HS-5 (cell line): ENCODE measurements at places on chromosomes 4 and X.

DNA sequence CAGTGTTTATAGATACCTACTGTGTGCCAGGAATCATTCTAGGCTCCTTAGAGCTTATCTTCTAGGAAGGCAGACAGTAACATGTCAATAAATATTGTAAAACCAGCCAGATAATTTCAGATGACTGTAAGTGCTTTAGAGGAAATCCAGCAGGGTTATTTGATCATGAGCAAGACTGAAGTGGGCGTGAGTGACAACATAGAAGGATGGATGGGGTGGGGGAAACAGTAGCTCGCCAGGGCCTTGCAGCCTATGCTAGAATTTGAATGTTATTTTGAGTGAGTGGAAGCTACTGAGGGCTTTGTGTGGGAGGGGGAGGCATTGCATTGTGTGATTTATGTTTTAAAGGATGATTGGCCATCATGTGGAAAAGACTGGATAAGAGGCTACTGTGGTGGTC lies 6.7 kb downstream of the SRD5A3 start:
- no peak for DNase-seq

DNA sequence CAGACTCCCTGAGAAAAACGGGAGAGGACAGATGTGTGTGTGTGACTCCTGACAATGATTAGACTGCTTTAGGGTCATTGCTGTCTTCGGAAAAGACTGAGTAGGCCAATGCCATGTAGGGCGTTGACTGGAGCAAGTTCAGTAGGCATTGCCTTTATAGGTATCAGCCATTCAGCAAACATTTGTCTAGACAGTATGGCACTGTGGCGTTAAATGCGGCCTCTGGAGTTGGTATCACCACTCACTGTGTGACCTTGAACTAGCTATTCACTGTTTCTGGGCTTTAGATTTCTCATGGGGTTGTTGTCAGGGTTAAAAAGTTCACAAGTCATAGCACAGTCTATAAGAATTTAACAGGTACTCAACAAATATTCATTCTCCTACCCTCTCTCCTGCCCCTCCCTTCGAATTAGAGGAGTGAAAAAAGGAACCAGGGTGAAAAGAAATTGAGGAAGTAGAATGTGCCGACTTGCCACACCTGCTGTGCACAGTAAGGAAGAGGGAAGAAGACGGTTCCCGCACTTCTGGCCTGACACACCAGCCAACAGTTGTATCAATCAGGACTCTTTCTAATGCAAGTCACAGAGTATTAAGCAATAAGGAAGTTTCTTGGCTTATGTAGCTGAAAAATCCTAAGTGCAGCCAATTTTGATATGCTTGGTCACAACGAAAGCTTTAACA lies 83.2 kb upstream of the PLAC8 start:
- no peak for DNase-seq

DNA sequence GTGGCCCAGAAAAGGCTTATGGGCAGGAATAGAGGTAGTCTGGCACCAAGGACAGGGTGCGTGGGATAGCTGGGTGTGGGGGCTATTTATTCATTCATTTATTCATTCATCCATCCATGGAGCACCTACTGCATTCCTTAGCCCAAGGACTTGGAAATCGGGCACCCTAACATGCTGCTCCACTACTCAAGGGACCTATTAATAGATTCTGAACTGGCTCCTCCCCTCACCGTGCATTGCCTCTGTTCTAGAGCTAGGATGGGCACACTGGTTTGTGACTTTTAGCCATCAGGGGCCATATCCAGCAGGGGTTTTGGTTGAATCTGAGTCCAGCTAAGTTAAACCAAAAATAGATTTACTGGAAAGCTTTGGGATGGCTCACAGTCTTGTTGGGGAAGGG lies 30.6 kb upstream of the PJA1 start:
- no peak for DNase-seq

DNA sequence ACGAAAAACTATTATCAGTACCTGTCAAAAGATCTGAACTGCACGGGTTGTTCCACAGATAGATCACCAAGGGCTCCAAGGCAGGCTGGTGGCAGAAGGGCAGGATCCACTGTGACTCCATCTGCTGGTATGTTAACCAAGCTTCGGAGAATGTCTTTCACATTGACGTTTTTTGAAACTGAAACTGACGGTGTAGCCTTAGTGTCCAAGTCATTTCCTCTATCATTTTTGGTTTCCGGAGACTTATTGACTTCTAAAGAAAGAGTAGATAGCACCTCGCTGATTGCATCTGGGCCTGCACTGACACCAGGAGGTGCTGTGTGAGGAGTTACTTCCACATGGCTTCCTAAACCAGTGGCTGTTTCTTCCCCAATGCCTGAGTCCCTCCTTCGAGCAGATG lies 186.9 kb downstream of the LRBA start:
- no peak for DNase-seq

DNA sequence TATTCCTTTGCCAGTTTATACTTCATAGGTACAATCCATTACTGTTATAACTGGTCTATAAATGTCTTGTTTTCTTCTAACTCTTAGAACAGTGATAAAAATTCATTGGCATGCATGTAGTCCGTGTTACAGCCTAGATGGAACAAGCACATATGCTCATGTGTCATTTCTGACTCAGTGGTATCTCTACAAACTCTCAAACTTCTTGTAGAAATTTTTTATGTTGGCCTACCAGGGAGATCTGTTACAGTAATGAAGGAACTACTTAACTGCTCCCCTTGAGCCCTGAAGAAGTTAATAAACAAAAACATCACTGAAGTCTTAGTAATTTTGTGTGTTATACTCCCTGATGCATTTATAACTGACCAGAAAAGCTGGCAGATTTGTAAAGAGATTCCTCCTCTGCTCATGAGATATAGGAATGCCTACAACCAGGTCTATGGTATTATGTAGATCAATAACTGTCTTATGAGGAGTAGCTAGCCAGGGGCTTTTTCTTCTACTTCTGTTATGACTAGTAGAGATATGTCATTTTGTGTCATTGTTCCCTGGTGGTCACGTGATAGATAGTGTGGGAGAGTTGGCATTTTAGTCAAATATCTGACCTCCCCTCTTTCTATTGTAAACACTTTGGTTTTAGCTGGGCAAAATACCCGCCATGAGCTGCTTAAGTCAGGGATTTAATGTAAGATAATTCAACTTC lies 53.7 kb upstream of the FAAH2 start:
- DNase-seq: no peak
